Activated T-helper 1 cell treated with anti-CD3 and anti-CD28 coated beads, Interleukin-2, amount 50 U/mL, for 16 hours (primary cell): ENCODE measurements at places on chromosomes 6 and 20.

DNA sequence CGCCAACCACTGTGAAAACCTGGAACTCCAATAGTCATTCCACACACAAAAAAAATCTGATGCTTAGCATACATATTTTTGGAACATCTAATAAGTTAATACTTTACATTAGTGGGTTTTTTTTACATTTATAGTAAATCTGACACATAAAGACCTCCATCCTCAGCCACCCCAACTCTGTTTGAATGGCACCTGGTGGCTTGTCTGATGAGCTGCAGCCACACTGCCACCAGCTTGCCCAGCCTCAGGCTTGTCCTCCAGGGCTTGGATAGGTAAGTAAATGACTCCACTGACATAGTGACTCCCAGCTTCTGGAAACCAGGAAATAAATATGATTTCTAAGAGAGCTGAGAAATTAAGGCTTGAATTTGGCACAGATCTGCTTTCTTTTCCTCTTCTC lies 71.5 kb downstream of the ZNF133 start:
- DNase-seq, result no peak

DNA sequence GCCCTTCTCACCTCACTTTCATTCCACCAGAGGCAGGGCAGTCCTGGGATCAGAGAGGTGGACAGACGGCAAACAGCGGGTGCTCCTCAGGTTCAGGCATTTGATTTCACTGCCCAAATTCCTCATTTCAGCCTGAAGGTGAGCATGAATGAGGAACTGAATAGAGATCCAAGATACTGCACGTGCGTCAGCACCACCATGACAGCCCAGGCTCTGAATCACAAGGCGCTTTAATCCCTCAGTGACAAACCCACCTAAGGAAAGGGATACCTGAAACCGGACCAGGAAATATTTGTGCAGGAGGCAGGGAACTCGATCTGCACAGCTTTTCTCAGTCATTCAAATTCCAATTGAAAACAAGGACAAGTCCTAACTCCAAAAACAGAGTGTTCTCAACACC lies 174.8 kb upstream of the HEY2 start:
- no peak for DNase-seq

GRCh38 chr20:44533928-44534327 lies 12.1 kb upstream of the SERINC3 start:
- DNase-seq, result no peak

- DNase-seq, result no peak
Observed at GRCh38 chr6:39223555-39223954, 5.7 kb downstream of the KCNK5 start.

DNA sequence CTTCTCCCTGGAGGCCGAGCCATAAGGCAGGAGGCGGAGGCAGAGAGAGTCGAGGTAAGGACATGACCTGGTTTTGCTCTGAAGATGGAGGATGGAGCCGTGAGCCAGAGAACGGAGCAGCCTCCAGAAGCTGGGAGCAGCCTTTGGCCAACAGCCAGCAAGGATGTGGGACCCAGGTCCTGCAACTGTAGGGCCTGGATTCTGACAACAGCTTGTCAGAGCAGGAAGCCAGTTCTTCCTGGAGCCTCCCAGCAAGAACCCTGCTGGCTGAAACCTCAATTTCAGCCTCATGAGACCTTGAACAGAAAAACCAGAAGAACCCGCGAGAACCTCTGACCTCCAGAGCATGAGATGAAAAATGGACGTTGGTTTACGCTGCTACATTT lies 13.4 kb upstream of the MRGBP start:
- DNase-seq, result no peak
